ENCODE measurements at places on chromosomes 2 and 18.
A peak's percentile ranks its signal among the peaks of the same experiment; 100 is the strongest.

DNA sequence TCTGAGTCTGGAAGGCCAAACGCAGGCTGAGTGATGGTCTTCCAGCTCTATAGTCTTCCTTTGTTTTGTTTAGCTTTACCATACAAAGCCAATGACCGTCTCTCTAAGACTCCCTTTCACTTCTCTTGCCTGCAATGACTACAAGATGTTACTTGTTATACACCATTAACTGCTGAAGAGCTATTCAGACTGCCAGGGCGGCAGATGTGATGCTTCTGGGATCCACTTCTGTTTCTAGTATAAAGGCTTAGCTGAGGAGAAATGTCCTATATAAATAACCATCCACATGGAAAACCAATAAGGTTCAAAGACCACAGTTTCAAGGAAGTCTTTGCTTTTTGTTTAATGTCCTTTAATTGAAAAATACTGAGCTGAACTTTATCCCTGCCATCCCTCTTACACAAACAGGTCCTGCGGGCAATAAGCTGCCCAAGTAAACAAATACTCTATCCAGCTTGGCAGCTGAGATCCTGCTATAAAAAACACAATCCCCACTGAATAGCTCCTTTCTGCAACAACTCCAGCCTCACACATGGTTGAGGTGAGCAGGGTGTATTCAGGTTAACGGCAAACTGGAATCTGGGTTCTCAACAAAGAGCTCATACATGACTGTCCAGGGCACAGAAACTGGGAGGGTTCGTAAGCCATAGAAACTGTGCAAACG lies 124.6 kb downstream of the VIT start:
- DNase-seq: no peak

DNA sequence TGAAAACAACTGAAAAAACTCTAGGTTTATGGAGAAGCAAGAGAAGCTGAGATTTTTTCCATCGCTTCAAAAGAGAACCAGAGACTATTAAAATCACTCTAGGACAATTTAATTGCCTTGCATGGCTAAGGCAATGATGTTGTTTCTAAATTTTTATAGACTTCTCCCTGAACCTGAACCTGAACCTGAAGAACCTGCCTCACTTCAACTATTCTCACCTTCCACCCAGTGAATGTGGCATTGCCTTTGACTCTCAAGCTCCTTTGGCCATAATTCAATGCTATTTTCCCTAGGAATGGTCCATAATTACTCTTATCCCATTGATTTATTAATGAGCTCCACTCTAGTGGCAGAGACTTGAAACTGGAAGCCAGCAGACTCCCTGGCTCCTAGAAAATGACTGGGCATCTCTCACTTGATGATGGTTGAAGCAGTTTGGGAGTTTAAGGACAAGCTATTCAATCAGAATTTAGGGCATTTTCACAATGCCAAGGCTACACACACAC lies 303.8 kb upstream of the UBE2E3 start:
- DNase-seq: no peak

- no peak for DNase-seq
These were observed 163.4 kb downstream of the EHBP1 start for GRCh38 chr2:62868947-62869346.

DNA sequence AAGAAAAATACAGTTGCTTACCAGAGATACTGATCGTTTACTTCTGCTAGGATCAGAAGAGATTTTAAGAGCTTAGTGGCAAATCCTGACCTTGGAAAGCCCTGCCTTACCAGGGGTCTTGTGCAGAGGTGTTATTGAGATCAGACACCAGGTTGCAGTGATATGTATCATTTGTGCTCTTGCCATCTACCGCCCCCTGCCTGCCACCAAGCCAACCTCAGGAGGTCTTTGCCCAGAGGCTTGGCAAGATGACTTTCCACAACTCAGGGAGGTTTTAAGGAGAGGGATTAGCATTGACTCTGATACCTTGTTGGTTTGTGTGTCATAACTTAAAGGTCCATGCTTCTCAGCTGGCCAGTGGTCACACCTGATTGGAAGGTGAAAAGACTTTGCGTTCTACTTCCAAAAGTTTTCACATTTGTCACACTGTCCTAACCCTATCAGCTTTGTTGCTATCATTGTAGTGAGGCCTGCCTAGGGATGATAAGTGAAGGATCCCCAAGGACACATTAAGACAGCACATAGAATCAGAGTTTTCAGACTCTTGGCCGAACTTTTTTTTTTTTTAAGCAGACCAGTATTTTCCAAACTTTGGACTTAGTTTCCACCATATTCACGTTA lies 46.2 kb upstream of the MGAT5 start:
- no peak for DNase-seq

- DNase-seq: no peak
These were observed 558.3 kb upstream of the GCFC2 start for GRCh38 chr2:76268902-76269620.

DNA sequence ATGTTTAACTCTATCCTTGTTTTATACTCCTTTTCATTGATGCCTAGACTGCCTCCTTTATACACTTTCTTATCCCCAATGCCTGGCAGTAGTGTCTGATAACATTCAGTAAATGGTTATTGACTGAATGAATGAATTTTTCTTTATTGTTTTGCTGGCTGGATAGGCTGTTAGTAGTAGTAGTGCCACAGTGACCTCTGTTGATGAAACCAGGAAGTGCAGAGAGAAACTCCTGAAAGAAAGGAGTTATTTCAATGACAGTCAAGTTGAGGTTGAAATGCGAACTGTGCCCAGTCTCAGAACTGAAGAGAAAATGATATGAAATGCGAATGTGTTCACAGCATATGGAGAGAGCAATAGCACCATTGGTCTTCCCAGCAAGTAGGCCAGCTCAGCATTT lies 26.8 kb upstream of the SLC9A2 start:
- no peak for DNase-seq

DNA sequence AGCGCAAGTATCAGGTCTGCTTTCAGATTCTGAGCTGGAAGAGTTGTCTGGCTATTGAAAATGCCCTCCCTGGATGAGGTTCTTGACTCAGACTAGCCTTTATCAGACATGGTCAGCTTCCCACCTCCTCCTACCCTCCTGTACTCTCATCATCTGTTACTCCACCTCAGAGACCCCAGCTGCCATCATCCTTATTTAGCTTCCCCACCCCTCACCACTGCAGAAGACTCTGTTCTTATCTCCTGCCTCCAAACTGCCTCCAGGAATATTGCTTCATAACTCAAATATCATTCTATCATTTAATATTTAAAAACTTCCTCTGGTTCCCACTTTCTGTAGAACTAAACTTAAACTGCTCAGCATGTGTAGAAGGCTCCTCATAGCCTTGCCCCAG lies 31.1 kb upstream of the PPP3R1 start:
- DNase-seq: no peak

GRCh38 chr18:80180778-80181564 lies 66.3 kb downstream of the PARD6G start:
- no peak for DNase-seq

DNA sequence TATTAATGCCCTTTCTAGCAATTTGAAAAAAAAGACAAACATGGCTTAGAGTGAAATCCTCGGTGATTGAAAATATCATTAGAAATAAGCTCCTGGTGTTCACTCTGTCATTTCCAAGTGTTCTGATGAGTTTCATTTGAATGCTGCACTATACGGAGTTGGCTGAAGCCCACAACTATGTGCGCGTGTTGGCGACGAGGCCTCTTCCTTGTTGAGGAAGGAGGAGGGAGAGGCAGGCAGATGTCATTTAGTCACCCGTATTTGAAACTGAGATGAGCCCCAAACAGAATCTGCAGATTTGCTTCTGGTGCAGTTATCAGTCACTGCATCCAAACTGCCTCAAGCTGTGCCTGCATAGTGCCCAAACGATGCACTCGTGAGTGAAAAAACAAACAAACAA lies 23.5 kb upstream of the SKOR2 start:
- no peak for DNase-seq

- DNase-seq: no peak
These were observed 1.8 kb upstream of the RAB31 start for GRCh38 chr18:9706081-9706935.

- DNase-seq: peak; percentile 7
These were observed 82.1 kb downstream of the TNP1 start for GRCh38 chr2:216777637-216778273.

DNA sequence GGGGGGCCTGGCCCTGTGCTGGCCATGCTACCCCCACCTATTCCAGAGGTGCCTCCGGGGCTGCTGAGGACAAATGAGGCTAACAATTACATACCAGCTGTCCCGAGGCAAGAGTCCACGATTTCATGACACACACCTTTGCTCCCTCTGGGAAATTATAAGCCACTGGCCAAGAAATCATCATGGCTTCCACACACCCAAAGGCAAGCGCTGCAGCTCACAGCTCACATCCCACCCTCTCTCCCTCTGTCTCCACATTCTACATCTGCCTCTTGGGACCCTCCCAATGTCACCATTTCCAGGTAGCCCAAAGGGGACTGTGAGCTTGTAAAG lies 134.4 kb downstream of the HDAC4 start:
- DNase-seq: no peak

DNA sequence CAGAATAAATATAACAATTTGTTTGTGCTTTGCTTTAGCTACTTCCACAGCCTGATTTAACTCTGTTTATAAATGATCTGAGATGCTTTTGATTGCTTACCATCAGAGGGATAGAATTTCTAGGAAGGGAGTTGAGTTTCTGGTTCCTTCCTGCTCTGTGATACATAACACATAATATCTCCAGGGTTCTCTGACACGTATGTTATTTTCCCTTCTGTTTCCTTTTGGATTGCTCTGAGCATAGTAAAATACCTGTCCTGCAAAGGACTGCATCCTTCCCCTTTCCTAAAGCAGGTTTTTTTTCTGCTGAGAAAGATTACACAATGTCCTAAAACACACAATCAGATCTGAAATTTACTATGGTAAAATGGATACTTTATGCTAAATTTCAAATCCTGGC lies 76.1 kb downstream of the CABYR start:
- no peak for DNase-seq

- DNase-seq: peak; percentile 98
These were observed at the start of gene SLC39A10 for GRCh38 chr2:195656859-195657633. TSS of gene SLC39A10 (plus strand) at chr2:195657226. CDS start at chr2:195680043, 22,817 bp downstream.

- DNase-seq: no peak
These were observed 83.0 kb downstream of the MOGAT1 start for GRCh38 chr2:222754324-222754930.

- no peak for DNase-seq
These were observed 52.2 kb downstream of the NRP2 start for GRCh38 chr2:205734436-205735037.

GRCh38 chr2:7437716-7438632 lies 520.8 kb downstream of the RNF144A start:
- DNase-seq: peak; percentile 30

DNA sequence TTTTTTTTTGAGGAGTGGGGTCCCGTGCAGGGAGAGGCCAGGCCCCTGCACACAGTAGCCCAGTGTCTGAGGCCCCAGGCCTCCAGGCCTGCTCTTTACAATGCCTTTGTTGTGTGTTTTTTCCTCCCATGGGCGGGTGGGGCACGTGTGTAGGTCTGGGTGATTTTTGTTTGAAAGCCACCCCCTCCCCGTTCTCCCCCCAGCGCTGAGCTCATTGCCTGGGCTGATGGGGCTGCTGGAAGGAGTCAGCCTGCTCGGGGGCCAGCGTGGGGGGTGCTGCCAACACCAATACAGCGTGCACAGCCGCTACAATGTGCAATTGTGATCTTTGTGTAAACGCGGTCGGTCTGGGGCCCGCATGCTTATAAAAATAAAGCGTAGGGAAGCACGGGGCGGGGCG lies 142.7 kb downstream of the DYSF start:
- no peak for DNase-seq

Data from activated CD4-positive, alpha-beta T cell treated with anti-CD3 and anti-CD28 coated beads, Interleukin-2, amount 50 U/mL, for 24 hours (primary cell).